AG09309 (cell line): ENCODE measurements at places on chromosomes 3 and 15.

DNA sequence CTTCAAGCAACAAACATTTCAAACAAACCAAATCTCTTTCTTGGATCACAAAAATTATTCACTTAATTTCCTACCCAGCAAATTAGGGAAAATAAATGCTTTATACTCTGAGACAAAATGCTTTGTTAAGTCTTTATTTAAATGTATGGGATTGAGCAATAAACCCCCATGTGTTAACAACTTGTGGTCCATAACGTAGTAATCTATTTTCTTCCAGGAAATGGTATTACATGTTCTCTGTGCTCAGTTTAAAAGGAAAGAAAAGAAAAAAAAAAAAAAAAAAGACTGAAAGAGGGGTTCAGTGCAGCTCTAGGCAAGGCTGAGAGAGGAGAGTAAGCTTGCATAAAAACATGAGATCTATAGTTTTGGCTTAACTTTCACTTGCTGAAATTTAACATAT, 102.3 kb downstream of the PIK3CB start:
- no peak for DNase-seq

GRCh38 chr15:77753281-77753873, 120.7 kb upstream of the LINGO1 start:
- no peak for DNase-seq

DNA sequence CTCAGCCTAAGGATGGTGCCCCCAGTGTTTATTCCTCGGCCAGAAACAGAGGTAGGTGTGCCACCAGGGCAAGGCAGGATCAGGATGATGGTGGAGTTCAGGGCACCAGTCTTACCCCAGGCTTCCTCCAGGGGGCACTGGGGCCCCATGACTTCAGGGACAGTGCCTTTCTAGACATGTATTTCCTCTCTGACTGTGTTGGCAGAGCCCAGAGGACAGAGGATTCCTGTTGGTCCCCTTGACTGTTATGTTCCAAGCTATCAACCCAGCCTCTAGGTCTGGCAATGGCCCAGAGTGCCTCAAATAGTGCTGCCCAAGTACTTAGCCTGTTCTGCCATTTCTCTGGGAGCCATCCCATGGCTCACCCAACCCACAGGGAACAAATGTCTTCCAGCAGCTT, 2.8 kb downstream of the HEMK1 start:
- no peak for DNase-seq

DNA sequence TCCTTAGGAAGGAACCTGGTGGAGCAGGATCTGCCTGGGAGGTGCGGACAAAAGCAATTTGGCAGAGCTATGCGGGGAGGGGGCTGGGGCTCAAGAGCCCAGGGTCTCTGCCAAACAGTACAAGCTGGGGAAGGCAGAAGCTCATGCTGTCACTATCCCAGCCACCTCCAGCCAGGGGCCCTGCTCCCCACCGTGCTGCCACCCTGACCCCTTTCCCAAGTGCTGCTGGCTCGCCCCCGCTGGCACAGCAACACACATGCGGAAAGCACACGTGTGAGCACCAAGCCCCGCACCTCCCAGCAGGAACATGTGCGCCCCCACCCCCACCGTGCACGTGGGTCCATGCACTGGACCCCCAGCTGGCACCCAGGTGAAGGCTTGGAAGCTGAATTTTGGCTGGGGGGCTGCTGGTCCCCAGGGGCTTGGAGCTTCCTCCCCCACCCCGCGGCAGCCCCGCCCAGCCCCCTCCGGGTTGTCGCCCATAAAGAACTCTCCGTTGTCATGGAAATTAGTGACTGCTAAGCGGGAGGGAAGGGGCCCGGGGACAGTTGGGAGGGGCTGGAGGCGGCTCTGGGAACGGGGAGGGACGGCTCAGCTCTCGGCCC, 742 bp downstream of the CAMKV start:
- DNase-seq = no peak

DNA sequence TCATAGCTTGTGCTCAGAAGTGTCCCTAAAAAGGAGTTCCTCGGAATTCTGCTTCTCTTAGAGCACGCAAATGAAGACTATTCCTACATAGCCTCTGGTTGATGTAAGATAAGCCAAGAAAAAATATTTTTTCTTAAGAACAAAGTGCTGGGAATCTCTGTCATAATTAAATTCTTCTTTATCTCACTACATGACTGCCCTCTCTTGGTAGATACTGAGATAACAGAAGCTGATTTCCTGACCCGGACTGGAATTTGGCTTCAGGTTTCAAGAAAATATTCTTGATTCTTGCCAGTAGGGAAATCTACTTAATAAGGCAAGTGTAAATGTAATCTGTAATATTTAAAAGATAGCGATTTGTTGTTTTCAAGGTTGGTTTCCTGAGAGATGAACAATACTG, 31.3 kb upstream of the SETMAR start:
- peak; percentile 2 for DNase-seq
